ENCODE measurements at places on chromosomes 1 and 21. TPM values are rescaled to one million over a fixed set of nuclear protein-coding genes. Genes with fewer than 3 reads are reported as not detected.

Gene PODN
- 87.5 TPM for total RNA-seq

Gene FLG
- total RNA-seq = not detected

Gene UBXN10
- total RNA-seq = under 0.01 TPM

Gene MYBPH
- total RNA-seq = 2.2 TPM

Gene ATP1A2
- total RNA-seq = 0.58 TPM

Gene LRRIQ3
- total RNA-seq = 0.83 TPM

Gene ALDH4A1
- 28.0 TPM for total RNA-seq

Gene MSH4
- 0.33 TPM for total RNA-seq

Gene LRRC71
- total RNA-seq = not detected

Gene ELAPOR1
- 0.33 TPM for total RNA-seq

Gene SAMD13
- total RNA-seq = 1.2 TPM

Gene HENMT1
- 2.3 TPM for total RNA-seq

Gene ZNF593OS
- not detected for total RNA-seq

Gene KLHDC9
- 4.5 TPM for total RNA-seq

Gene MTOR
- total RNA-seq = 44.7 TPM

Gene TP73
- total RNA-seq = not detected

Gene BCL2L15
- under 0.01 TPM for total RNA-seq

Gene OR2L2
- under 0.01 TPM for total RNA-seq

Gene FCRL2
- total RNA-seq = not detected

Gene NUP210L
- 0.15 TPM for total RNA-seq

Gene DCDC2B
- total RNA-seq = not detected

Gene KRTAP22-2
- total RNA-seq = not detected

Gene TMEM269
- total RNA-seq = 0.15 TPM

Gene C1QA
- total RNA-seq = not detected

Gene RHBDL2
- total RNA-seq = 0.73 TPM

Gene TSTD1
- total RNA-seq = 34.8 TPM

Gene BRDT
- total RNA-seq = not detected

Gene IGSF21
- not detected for total RNA-seq

Gene FMO3
- 15.6 TPM for total RNA-seq

Gene RNF207
- total RNA-seq = 6.8 TPM

Gene ITLN2
- total RNA-seq = not detected

Gene TCHH
- not detected for total RNA-seq

Gene TNFRSF4
- under 0.01 TPM for total RNA-seq

Gene FNDC5
- 0.87 TPM for total RNA-seq

Gene LCE1A
- not detected for total RNA-seq

Gene USP25
- 50.1 TPM for total RNA-seq

Gene HES4
- 4.3 TPM for total RNA-seq

Gene SERTAD4
- 0.29 TPM for total RNA-seq

Gene TRIM46
- total RNA-seq = 6.0 TPM

Gene ANGPTL3
- not detected for total RNA-seq

Gene PGLYRP4
- not detected for total RNA-seq

Gene OR2T35
- not detected for total RNA-seq

Gene KDF1
- total RNA-seq = not detected

Gene KRTAP19-3
- not detected for total RNA-seq

Gene CELF3
- total RNA-seq = not detected

Gene KIF14
- 16.0 TPM for total RNA-seq

Gene ILDR2
- total RNA-seq = under 0.01 TPM
